CD8-positive, alpha-beta T cell (primary cell): ENCODE measurements at places on chromosomes 7 and 10.

DNA sequence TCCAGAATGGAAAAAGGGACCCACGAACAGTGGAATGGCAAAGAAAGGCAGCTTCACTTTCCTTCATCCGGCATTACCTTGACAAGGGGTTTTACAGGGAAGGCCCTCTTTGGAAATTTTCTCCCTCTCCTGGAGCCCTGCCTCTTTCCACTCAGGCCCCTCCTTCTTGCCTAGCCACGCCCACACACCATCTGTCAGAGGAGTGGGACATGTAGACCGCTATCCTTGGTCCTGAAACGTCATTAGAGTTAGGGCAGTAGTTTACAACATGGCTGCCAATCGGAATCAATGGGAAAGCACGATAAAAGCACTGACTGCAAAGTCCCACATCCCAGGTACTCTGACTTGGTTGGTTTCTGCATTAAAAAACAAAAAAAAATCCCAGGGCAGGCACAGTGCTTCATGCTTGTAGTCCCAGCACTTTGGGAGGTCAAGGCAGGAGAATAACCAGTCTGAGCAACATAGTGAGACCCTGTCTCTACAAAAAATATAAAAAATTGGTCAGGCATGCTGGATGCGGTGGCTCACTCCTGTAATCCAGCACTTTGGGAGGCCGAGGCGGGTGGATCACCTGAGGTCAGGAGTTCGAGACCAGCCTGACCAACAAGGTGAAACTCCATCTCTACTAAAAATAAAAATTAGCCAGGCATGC lies 96.4 kb downstream of the MARCHF5 start:
- no peak for DNase-seq

- DNase-seq, result no peak
These were observed 174.7 kb upstream of the TCF7L2 start for GRCh38 chr10:112775381-112775780.

GRCh38 chr10:34474555-34475273 lies 340.4 kb downstream of the PARD3 start:
- DNase-seq, result no peak

- no peak for DNase-seq
These were observed 50.5 kb downstream of the GALNT17 start for GRCh38 chr7:71182438-71182935.

GRCh38 chr10:18261063-18261610 lies 120.9 kb downstream of the CACNB2 start:
- no peak for DNase-seq

GRCh38 chr7:40721342-40721949 lies 586.6 kb downstream of the SUGCT start:
- no peak for DNase-seq

GRCh38 chr7:11332865-11333228 lies 359.2 kb downstream of the PHF14 start:
- no peak for DNase-seq

DNA sequence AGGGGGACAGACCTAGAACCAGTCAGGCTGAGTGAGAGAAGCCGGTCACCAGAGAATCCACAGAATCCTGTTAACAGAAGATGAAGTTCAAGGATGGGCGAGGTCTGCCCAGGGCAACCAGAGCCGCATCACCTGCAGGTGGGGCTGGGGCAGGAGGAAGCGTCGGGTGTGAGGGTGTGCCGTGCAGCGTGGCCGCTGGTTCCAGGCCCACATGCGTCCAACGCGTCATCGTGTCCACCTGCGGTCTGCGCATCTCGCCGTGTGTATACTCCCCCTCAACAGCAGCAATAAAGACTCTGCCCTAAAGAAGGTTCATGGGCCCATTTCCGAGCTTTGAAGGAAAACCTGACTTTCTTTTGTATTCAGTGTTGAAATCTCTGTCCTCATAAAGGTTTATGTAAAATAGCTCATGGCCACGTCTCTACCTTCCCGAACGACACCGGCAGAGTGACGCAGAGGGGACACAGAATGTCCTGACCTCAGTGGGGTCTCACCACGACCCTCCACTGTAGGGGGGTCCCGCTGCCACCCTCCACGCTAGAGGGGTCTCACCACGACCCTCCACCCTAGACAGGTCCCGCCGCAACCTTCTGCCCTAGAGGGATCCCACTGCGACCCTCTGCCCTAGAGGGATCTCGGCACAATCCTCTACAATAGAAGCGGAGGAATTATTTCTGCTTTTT lies 446.9 kb downstream of the PTPRN2 start:
- no peak for DNase-seq

- peak; percentile 50 for DNase-seq
These were observed 45.7 kb upstream of the HSPA12A start for GRCh38 chr10:116787893-116788665.

DNA sequence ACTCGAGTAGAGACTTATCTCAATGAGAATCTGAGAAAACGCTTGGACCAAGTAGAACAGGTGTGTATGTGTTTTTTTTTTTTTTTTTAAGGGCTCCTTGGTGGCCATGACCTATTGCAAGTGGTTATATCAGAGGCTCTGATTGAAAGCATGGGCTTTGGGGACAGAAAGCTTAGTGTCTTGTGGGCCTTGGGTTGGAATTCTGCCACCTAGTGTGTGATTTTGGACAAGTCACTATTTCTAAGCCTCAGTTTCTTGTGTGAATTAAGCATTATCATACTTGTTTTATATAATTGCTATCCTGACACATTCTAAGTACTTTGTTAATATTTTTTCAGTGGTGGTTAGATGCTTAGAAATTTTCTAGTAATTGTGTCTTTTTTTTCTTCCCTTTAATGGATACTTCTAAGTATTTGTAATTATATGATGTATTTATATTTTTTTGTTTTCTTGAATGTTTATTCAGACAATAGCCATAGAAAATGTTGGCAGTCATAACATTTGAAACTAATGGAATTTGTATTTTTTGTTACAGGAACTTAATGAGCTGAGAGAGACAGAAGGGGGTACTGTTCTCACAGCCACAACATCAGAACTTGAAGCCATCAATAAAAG lies 33.1 kb downstream of the SMC3 start:
- no peak for DNase-seq

GRCh38 chr10:5163487-5163886 lies 21.5 kb downstream of the AKR1C8 start:
- DNase-seq, result no peak

DNA sequence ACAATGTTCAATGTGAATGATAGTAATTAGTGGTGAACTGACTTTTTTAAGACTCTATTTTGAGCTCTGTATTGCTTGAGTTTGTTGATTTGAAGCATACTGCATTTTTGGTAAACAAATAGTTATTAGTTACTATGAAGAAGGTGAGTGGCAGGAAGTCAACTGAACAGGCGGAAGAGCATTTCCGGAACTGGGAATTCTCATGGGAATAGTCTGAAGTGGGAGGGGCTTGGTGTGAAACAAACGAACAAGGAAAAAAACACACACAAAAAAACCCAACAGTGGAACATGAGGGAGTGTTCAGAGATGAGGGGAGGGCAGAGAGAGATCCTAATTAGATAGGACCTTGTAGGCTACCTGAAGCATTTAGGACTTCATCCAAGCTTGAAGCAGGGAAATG lies 43.9 kb upstream of the C1QL3 start:
- DNase-seq, result no peak

- no peak for DNase-seq
These were observed 39.0 kb upstream of the TMEM229A start for GRCh38 chr7:124071843-124072242.

DNA sequence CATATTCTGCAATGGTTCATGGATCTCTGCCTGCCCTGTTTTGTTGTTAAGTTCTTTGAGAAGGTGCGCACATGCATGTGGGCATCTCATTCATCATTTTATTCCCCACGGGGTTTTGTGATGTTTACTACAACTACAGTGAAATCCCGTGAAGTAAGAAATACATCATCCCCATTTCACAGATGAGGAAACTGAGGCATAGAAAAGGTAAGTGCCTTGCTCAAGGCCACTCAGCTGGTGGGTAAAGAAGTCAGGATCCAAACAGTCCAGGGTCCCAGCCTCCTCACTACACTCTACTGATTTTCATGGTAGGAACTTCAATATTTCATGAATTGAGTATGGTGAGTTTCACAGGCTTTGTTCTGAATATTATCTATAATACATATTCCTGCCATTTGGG lies 72.6 kb downstream of the CYP26A1 start:
- DNase-seq, result no peak

GRCh38 chr10:71338728-71339495 lies 19.9 kb downstream of the SLC29A3 start:
- DNase-seq, result peak; percentile 2
